ENCODE measurements at places on chromosomes 4 and X.

DNA sequence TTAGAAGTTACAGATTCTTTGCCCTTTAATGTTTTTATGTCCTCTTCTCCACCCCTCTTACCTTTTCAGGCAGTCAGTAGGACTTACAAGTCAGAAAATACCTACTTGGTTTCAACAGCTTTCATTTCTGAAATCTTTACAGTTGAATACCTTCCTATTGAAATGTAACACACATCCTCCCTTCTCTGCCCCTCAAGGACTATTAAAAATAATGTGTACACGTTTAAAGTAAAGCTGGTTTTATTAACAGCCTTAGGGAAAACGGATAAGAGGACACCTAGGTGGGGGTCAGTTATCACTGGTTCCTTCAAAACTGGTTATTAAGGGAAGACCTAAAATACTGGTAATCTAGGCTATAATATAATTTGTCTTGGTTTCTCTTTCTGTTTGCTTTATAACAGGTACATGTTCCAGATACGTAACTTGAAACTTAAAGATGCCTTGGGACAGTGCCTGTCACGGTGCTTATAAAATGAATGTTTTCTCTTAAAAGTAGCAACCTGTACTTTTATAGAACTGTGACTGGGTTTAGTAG lies 1.8 kb downstream of the CCSER1 start:
- DNase-seq, result no peak

- DNase-seq, result no peak
Observed at GRCh38 chrX:136810493-136810892, 29.8 kb upstream of the ARHGEF6 start.

DNA sequence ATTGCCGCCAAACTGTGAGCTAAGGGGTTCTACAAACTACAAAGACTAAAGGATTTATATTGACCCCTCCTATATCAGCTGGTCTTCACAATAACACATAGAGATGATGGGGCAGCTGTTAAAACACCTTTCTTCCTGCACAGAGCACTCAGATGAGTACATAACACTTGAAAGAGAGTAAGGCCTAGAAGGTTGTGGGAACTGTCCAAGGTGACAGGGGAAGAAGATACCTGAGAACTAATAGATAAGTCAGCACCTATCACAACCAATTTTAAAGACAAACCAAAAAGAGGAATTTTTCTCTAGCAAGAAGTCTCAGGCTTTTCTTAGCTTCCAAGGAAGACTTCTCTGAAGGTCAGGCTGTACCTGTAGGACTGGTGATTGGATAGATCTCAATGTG lies 19.1 kb upstream of the CXCL6 start:
- DNase-seq, result no peak

GRCh38 chr4:22587253-22587652 lies 71.4 kb upstream of the ADGRA3 start:
- no peak for DNase-seq
